ENCODE measurements at places on chromosomes 5 and 9. TPM values are rescaled to one million over a fixed set of nuclear protein-coding genes. Genes with fewer than 3 reads are reported as not detected.

DNA sequence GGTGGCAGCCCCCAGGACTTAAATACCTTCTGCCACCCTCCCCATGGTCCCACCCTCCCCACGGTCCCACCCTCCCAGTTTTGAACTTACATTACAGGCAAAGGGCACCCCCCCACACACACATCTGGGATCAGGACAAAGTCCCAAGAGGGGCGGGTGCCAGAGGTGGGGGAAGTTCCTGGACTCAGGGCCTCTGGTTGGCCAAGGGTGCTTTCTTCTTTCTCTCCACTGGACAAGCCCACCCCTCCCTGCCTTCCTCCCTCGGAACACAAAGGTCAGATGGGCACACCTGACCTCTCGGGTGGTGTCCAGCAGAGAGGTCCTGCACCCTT is 19.1 kb upstream of the RALGDS start:
- no peak for DNase-seq

- peak; percentile 70 for DNase-seq
These were observed 4.0 kb upstream of the TRAF2 start for GRCh38 chr9:136882109-136882946.

GRCh38 chr5:94153736-94154450 is 412.5 kb upstream of the POU5F2 start:
- no peak for DNase-seq

DNA sequence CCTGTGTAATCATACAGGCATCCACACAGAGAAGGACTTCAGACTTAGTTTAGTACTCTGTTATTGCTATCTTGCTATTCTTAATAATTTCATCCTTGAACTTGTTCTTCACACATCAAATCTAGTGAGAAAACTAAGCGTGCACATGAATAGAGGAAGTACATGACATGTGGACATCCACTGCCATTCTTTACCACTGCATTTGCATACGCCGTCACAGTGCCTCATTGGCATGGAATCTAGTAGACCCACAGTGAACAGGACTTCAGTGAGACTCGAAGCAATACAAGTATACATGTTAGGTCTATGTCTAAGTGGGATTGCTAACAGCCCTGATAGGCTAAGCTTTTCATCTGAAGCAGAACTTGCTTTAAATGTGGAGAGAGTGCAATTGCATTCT is 592.1 kb downstream of the TLE4 start:
- DNase-seq, result no peak

DNA sequence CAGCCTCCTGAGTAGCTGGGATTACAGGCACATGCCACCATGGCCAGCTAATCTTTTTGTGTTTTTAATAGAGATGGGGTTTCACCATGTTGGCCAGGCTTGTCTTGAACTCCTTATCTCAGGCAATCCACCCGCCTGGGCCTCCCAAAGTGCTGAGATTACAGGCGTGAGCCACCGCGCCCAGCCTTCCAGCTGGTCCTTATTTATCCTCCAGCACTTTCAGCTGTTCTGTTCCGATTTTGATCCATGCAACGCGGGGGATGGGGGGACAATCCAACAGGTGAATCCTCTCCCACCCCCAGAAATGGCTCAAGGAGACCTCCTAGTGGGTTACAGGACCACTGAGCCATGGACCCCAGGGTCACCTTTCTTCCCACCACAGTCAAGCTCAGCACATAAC is 14.7 kb upstream of the CDKN2AIPNL start:
- DNase-seq, result no peak

DNA sequence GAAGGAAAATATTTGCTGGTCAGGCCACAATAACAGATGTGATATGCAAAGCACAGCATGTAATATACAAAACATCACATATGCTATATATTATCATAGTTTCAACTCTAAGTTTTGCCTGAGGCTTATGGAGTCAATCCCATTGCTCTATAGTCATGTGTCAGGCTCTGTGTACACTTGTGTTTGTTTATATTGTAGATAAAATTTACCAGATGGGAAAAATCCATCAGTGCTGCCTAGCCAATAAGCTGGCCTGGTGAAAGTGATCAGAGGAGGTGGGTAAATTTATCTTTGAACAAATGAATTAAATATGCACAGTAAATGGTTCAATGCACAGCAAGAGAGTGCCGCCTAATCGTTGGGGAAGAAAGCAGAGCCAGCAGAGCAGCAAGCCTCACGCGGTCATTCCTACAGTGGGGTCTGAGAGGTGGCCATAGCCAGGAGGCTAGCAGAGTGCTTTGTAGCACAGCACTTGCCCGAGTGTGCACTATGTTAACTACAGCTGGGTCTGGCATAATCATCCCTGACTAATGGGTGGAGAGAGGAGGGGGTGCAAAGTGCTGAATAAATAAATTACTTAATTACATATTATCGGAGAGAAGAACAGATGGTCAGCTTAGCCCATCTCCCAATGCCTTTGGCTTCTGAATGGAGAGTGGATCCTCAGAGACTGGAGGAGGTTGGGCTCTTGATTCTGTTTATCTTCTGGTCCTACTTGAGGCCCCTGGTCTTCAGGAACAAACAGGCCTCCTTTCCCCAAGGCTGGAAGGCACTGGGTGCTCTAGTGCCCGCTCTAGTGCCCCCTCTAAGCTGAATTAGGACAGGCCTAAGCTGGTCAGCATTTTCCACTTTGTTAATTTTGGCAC is 153.5 kb downstream of the MAT2B start:
- no peak for DNase-seq

- no peak for DNase-seq
These were observed 55.4 kb upstream of the PPP1R2B start for GRCh38 chr5:156794687-156795086.

ZDHHC11B gene
- 0.07 TPM for total RNA-seq

GRCh38 chr5:115419846-115420585 is 123.6 kb upstream of the CCDC112 start:
- DNase-seq, result no peak

- no peak for DNase-seq
These were observed 7.8 kb upstream of the KCNIP1 start for GRCh38 chr5:170495825-170496661.

DNA sequence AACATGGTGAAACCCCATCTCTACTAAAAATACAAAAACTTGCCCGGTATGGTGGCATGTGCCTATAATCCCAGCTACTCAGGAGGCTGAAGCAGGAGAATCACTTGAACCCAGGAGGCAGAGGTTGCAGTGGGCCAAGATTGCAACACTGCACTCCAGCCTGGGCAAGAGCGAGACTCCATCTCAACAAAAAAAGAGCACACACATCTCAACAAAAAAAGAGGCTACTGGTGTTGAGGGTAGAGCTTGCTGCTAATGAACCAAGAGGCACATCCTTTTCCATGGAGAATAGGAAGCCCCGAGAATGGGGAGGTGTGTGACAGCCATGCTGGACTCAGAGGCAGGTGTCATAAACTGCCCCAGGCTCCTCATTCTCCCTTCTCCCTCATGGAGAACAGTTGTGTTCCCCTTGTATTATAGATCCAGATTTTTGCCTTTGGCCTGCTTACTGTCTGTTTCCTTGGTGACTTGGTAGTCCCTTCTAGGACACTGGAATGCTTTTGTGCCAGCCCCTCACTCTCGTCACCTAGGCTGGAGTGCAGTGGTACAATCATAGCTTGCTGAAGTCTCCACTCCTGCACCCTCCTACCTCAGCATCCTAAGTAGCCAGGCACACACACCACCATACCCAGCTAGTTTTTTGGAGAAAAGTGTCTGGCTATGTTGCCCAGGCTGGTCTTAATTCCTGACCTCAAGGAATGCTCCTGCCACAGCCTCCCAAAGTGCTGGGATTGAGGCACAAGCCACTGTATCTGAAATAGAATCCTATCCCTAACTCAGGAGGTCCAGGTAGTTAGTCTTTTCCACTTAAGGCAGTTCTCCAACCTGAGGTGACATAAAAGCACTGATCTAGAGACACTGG is 5.1 kb downstream of the RPL12 start:
- no peak for DNase-seq

SLC6A3 gene
- total RNA-seq, result 1.4 TPM

DNA sequence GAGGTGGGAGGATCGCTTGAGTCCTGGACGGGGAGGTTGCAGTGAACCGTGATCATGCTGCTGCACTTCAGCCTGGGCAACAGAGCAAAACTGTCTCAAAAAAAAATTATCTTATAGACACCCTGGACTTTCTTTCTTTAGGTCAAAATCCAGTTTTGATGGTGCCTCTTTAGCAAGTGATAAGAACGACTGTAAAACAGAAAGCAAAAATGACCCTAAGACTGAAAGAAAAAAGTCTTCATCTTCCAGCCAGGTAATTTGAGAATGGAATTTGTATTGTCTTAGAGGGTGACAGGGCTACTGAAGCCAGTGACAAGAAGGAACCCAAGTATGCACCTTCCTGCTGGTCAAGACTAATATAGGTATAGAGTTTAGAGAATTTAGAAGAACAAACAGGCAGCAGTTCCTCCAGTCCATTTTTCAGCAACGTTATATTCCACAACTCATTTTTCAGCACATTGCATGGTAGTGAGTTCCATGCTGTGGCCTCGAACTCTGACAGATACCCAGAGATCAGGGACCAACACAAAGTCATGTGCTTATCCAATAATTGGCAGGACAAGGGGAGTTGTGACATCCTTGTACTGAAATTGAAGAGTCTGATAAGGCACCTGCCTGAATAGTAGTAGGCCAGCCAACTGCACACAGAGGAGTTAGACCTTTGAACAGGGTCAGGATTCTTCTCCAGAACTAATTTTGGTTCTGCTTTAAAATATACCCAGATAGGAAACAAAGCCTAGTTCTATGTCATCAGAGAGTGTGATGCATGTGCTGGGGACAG is 46.5 kb downstream of the GRAMD2B start:
- no peak for DNase-seq

DNA sequence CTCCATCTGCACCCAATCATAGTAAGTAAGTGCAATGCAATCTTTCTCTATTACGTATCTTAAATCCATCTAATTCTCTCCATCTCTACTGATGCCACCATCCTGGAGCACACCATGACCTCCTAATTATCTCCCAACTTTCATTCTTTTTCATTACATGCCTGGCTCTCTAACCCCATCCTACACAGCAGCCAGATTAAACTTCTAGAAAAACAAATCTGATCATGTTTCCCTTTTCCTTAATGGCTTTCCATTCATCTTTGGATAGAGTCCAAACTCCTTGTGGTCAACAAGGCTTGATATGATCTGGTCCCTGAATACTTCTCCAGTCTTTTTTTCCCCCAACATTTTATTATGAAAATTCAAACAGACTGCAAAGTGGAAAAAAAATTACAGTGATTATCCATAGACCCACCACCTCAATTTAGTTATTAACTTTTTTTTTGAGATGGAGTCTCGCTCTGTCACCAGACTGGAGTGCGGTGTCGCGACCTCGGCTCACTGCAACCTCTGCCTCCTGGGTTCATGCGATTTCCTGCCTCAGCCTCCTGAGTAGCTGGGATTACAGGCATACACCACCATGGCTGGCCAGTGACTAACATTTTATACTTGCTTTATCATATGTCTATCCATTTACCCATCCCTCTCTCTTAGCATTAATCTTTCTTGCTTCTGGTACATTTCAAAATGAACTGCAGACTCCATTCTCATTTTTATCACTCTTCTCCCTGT is 5.2 kb downstream of the PPP2R2B start:
- no peak for DNase-seq

- no peak for DNase-seq
These were observed 542.9 kb downstream of the EFNA5 start for GRCh38 chr5:107127878-107128277.

DNA sequence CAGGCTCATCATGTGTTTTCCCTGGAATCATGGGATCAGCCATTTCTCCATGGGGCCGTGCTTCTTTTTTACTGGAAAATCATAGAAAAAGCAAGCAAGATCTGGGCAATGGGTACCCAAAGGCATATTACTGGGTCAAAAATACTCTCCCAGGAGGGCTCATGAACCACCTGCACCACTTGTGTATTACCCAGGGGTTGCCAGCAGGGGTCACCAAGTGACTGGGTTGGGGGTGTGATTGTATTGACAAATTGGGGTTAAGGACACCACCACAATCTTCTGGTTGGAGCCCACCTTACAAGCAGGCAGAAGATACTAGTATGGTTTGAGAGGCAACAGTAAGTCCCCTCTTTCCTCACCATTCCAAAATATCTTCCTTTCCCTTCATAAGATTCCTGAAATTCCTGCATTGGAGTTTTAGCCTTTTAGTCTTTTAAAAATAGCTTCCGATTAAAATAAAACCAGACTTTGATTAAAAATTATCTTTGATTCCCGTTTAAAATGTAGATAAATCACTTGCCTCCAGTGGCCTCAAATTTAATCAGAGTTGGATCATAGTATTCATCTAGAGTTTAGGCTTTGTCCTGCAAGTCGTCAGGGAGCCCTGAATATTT is 603.3 kb downstream of the KIF4B start:
- no peak for DNase-seq

DNA sequence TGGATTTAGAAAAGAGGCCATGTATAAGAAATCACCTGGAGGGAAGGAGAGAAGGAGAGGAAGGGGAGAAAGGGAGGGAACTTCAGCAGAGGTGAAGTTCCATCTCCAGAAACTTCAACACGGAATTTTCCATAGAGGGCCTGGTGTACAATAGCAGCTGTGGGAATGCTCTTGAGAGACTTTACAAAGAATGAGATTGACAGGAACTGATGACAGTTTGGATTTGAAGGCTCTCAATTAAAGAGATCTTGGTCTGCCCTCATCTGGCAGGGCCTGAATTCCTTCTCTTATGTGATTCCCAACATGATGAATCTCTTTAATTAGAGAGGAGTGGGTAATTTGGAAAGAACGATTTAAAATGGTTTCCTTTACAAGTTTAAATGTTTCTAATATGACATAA is 143.5 kb downstream of the MLLT3 start:
- no peak for DNase-seq

PTGER4 gene
- total RNA-seq, result 66.3 TPM

Data from activated B cell treated with CpG ODN at 0.5 μM for 24 hours (primary cell).